ENCODE measurements at places on chromosomes 16 and 17.

- DNase-seq: no peak
Observed at GRCh38 chr17:41777157-41777573, 9.3 kb downstream of the JUP start.

DNA sequence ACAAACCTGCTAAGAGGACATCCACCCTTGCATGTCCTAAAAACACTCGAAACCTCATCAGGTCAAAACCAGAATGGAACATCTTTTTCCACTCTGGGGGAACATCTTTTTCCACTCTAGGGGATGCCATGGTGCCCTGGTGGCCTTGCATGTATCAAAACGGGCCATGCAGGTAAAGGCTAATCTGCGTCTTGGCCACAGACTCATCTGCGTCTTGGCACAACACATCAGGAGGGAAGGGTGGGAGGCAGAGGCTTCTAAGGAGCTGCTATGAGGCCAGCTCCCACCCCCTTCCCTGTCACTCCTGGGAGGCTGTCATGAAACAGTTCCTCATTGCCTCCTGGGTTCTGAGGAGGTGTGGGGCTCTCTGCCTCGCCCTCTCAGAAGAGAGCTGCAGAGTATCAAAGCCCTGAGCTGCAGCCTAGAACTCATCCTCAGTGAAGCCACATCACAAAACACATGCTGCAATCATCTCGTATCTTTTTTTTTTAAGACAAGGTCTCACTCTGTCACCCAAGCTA, 27.6 kb downstream of the PARN start:
- DNase-seq: no peak

- DNase-seq: no peak
Observed at GRCh38 chr17:70968302-70968701, 799.0 kb downstream of the KCNJ2 start.

GRCh38 chr16:52389045-52389444, 157.9 kb downstream of the TOX3 start:
- DNase-seq: no peak

DNA sequence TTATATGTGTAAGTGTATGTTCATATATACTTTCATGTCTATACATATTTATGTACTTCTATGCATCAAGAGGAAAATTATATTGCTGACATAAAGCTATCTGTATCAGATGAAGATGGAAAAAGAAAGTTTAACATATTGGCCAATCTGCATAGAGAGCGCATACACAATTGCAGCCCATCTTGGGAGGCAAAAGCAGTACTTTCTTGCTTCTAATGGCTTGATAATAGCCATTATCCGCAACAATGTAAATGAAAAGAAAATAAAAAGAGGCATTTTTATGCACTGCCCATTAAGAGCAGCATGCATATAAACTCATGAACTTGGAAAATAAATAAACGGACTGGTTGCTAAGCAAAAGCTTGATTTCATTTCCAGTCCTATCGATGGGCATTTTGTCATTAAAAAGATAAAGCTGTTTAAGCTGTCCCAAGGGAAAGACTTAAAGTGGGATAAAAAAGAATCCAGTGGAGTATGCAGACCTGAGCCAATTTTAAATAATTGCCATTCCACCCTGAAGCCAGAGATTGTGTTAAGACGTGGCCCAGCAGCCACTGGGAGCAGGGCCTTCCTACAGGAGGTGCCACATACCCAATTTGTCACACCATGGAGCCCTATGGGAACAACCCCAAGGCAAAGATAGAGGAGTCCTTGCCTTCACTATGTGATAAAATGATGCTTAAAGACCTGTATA, 183.6 kb upstream of the CDH11 start:
- no peak for DNase-seq

- no peak for DNase-seq
Observed at GRCh38 chr17:5715478-5715877, 131.2 kb upstream of the NLRP1 start.

GRCh38 chr16:15544405-15544804, 98.5 kb downstream of the MARF1 start:
- no peak for DNase-seq

- no peak for DNase-seq
Observed at GRCh38 chr17:3298260-3298659, at the start of gene OR3A1. Gene OR3A1 (minus strand): TSS chr17:3298360. CDS start chr17:3292582, 5,778 bp downstream.

DNA sequence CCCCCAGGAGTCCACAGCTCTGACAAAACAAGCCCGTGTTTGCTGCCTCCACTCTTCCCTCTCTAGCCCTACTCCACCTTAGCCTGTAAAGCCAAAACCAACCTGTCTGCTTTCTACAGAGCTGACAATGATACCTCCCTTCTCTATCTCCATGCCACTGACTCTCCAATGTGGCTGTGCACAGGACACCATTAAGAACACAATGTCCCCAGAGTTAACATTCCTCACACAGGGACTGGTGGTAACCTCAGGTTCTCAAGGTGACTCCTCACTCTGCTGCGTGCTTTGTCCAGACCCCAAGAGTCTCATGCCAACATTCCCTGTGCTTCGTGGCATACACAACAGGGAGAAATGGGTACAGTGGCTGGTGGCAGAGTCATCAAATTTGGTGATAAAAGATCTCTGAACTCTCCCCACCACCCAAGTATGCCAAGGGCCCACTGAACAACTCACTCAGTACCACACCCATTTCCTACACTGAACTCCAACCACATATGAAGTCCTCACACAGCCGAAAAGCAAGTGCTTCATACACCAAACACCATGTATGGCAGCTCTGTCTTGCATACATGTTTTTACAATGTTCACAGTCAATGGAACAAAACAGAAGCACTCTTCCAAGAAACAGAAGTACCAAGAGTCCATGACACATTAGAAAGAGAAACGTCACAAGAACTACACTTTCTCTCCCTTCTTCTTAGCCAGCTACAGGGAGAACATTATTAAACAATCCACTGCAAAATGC, 21.1 kb downstream of the CSNK2A2 start:
- no peak for DNase-seq

DNA sequence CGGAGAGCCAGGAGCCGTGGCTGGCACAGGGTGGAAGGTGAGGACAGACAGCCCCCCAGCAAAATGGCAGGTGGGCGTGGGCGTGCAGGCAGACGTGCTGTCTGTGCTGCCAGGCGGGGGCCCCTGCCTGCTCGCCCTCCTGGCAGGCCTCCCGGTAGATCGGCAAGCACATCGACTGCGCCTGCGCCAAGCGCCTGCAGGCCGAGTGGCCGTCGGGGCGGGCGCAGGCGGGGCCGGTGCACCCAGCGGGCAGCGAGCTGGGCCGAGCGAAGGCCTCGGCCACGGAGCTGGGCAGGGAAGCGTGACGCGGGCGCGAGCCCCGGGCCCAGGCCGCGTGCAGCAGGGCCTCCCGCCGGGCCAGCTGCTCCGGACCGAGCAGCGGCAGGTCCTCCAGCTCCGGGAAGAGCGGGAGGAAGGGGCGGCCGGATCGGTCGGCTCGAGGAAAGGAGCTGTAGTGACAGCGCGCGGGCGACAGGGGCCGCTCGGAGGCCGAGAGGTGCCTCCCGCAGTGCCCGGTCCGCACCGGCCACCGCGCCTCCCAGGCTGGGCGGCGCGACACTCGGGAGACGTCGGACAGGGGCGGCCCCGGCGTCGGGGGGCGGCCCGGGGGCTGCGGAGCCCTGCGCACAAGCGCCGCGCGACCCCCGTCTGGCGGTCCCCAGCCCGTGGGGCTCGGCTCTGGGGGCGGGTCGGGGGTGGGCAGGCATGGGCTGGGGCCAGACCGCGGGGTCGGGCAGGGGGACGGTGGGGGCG, 16.9 kb downstream of the GRIN2C start:
- peak; percentile 54 for DNase-seq

DNA sequence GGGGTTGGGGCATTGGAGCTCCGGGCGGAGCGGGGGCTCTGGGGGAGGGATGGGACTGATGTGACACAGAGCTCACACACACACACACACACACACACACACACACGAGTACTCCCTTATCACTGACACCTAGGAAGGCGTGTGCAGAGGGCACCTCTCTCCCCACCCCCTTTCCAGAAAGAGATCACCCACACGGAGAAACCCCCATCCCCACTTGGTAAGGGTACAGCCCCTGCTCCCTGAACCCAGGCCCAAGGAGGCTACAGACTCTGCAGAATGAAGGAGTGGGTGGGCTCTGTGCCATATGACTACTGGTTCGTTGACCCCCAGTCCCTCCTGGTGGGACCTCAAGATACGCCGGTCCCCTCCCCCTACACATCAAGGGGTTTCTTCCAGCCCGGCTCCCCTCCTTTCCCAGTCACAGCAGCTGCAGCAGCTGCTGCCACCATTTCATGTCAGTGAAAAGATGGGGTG, 8.7 kb upstream of the ARHGAP23 start:
- no peak for DNase-seq

GRCh38 chr16:12168074-12169000, 191.8 kb downstream of the SNX29 start:
- DNase-seq: no peak

GRCh38 chr17:75270218-75270965, 639 bp downstream of the MIF4GD start:
- DNase-seq: no peak

- DNase-seq: no peak
Observed at GRCh38 chr16:69523566-69524305, 42.0 kb upstream of the NFAT5 start.

GRCh38 chr17:4623249-4623648, 18.2 kb downstream of the ALOX15 start:
- no peak for DNase-seq

- DNase-seq: no peak
Observed at GRCh38 chr16:21684199-21684598, 20.4 kb downstream of the OTOA start.

DNA sequence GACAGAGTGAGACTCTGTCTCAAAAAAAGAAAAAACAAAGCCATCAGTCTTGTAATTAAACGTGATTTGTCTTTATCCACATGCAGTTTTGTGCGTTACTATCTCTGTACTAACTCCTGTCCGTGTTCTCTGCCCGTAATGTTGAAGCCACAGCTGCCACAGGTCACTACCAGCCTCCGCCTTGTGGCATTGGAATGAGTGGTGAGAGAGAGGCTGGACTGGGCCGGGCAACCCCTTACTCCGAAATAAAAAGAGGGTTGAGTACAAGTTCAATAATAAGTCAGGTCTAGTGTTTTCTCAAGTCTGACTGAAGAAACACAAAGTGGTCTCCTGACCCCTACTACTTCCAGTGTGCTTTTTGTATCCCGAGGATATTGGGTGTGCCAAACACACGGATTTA, 5.4 kb downstream of the DNAJA3 start:
- DNase-seq: no peak

DNA sequence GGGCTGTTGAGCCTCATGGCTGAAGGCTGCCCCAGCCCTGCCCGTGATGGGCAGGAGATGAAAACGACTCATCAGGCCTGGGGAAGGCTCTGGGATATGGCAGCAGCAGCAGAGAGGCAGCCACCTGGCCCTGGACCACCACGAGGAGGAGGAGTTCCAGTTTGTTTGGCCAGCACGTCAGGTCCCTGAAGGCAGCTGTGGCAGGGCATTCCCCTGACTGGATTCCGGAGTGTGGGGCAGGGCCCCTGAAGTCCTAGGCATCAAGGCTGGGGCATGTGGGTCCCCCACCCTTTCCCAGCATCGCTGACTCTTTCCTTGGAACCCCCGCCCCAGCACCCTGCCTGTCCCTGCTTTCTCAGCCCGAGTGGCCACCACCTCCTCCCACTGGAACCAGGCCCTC, 197.4 kb downstream of the ZNF423 start:
- no peak for DNase-seq

GRCh38 chr17:7840875-7841274, 6.9 kb downstream of the KDM6B start:
- DNase-seq: no peak

DNA sequence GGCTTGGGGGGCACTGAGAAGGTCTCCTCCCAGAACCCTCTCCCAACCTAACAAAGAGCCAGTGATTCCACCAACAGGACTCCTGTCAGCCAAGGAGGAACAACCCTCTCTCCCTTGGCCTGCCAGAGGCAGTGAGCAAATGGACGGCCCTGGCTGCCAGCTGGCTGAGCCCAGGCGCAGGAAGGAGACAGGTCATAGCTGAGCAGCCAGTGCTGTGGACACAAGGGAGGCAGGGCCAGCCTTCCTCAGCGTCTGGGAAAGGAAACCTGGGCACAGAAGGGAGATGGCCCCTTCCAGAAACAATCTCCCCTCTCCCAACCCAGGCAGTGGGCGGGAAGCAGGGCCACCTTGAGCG, 2.1 kb downstream of the MPO start:
- no peak for DNase-seq

GRCh38 chr16:20897253-20897897, 2.8 kb downstream of the DCUN1D3 start:
- DNase-seq: no peak

- no peak for DNase-seq
Observed at GRCh38 chr17:68255731-68256538, 8.1 kb downstream of the AMZ2 start.

DNA sequence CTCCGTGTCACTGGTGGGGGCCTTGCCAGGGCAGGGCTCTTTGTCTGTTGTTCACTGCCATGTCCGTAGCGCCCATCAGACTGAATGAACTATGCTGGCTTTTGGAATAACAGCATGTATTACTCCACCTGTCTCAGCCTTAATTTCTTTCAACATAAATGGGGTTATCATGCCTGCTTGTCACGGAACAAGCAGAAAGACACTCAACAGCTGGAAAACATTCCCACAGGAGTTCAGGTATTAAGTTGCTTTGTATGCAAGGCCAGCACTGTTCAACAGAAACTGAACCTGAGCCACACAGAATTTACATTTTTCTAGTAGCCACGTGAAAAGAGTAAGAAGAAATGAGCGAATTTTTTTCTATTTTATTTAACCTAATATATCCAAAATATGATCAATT, 13.1 kb downstream of the PPL start:
- no peak for DNase-seq

- DNase-seq: no peak
Observed at GRCh38 chr16:88904676-88905365, 38.4 kb upstream of the PABPN1L start.

DNA sequence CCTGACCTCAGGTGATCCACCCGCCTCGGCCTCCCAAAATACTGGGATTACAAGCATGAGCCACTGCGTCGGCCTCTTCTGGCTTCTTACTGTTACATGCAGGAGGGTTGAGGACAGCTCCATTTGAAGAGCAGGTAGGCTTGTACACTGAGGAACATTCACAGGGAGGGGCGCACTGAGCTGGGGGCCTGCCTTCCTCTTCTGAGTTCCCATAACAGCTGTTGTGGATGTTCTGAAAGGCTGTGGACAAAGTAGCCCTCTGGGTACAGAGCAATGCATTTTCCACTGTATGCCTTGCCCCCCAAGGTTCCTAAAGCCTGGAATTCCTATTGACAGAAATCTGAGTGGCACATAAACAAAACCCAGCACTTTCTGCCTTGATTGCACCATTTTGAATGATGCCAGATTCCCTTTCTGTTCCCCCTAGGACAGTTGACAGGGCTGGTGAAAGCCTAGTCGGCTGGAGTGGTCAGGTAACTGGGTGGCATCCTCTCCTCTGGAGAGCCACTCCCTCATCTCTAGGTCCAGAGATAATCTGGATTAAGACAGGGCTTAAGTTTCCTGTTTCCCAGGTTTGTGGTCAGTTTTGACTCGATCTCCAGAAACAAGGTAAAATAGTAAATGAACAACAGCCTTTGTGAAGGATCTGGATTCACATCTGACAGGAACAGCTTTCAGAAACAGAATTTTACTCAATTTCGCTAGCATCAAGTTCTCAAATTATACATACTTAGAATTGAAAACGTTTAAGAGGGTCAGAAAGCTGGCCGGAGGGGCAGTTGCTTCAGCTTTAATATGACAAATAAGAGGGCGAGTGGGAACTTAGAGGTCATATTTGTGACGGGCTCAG, 1.3 kb upstream of the CDK5R1 start:
- DNase-seq: no peak

Data from NCI-H1436 treated with DMSO at 0.1 percent for 48 hours (cell line).